ENCODE measurements at places on chromosomes 4 and X.
A peak's percentile ranks its signal among the peaks of the same experiment; 100 is the strongest.

DNA sequence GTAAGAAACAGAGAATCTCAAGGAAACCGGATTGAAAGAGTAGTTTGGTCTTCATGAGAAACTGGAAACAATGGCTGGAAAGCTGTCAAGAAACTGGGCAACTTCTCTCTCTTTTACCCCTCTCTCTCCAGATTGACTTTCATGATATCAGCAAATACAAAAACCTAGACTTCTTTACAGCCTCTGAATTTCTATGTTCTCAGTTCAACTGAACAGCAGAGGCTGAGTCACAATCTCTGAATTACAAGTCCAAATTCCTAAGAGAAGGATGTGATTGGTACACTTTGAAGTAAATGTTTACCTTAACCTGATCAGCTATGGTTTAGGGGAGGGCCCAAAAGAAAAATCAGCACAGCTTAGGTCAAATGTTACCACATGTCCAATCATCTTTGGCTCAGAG lies 974.9 kb downstream of the RPA4 start:
- DNase-seq = no peak

GRCh38 chr4:113446019-113446418 lies 315.5 kb downstream of the CAMK2D start:
- peak; percentile 18 for DNase-seq

- DNase-seq = no peak
Observed at GRCh38 chr4:45363931-45364330, 637.6 kb upstream of the GNPDA2 start.

GRCh38 chrX:68396953-68397352 lies 36.3 kb downstream of the OPHN1 start:
- DNase-seq = no peak

- DNase-seq = no peak
Observed at GRCh38 chr4:3871181-3871852, 105.1 kb downstream of the ADRA2C start.

GRCh38 chrX:49878128-49878833 lies 1.0 kb upstream of the USP27X start:
- no peak for DNase-seq

DNA sequence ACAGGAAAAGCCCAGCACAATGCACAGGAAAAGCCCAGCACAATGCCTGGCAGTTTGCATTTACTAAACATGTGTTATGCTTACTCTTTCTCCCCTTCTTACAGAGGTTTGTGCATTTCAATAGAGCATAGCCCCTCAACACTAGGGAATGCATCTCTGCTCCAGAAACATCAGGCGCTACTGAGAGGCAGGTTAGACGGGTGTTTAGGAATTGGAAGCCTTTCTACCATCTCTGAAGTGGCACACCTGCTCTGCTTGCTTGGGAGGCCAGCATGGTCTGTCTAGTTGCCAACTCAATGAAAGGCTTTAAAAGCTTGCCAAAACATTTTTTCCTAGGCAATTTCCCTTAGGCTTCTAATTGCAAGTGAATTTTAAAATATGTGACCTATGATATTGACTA lies 55.7 kb downstream of the GRID2 start:
- DNase-seq = no peak

DNA sequence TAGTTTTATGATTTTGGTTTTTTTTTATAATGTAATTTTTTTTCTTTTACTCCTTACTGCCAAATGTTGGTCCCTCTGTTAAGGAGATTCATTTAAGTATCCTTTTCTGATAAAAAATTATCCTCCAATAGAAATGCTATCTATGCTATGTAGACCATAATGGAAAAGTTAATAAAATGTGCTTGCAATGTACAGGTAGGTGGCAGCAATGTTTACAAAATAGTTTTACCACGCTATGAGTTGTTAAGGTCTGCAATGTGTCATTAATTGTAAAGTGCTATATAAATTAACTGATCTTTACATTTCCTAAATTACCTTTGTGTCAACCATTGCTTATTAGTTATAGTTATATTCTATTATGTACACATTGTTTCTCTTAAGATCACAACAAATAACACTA lies 3.8 kb upstream of the CENPC start:
- DNase-seq = no peak

- no peak for DNase-seq
Observed at GRCh38 chrX:127313635-127314034, 494.1 kb downstream of the PRR32 start.

DNA sequence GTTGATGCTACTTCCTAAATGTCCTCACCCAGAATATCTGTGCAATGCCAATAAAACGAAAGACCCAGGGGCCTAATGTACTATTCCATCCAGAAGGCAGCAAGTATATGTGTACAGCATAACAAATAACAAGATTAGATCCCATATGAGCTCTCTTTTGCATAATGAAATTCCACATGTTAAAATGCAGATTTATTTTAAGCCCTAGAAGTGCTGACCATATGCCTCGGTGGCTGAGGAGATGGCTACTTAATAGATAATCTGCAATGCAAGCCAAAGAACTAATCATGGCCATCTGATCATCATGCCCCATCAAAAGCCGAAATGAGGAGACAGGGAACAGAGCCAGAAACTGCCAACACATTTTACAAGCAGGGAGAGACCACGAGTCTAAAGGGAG lies 293.5 kb downstream of the KCNIP4 start:
- DNase-seq = no peak

DNA sequence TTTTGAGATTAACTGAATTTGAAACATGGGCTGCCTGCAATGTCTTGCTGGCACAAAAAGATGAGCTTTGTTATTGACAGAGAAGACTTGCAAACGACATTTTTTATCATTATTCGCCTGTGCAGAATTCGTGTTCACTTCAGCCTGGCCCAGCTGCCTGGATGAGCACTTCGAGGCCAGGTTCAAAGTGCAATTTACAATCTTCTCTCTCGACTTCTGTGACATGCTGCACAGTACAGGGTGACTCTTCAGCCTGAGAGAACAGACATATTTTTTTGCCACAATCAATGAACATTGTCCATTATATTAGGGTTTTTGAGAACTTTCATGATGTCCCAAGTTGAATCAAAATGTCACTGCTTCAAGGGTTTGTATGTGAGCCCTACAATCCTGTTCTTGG lies 616.5 kb downstream of the SMARCA1 start:
- no peak for DNase-seq

DNA sequence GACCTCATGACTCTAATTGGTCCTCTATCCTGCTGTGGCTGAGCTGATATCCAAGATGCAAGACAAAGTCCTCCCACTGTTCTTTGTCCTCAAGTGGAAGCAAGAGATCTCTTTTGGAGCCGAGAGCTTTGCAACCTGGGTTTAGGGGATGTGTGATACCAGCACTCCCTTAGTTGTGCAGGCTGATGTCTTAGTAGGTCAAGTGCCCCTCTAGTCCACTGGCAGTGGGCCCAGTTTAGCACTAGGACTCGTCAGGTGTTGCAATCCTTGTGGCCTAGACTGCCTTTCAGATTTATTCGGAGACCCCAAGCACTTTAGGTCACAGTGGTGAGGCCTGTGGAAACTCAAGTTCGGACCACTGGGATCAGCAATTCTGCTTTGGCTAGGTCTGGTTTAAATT lies 64.0 kb downstream of the GPRASP3 start:
- DNase-seq = no peak

DNA sequence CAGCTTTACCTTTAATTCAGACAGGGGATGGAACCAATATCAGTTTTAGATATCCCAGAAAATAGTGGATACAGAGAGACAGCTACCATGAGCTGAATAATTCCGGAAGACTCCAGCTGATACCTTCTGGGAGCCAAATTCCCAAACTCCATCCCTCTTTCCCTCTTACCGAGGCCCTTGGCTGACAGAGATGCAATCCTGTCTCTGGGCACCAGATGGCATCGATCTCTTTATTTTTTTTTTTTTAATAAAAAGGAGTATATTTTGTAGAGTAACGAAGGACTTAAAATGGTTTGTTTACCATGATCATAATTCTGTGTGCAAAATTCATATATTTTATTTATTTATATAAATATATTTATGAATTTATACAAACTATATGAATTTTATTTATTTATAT lies 31.0 kb downstream of the RAB40A start:
- no peak for DNase-seq

- no peak for DNase-seq
Observed at GRCh38 chr4:128835498-128836222, 26.2 kb downstream of the JADE1 start.

GRCh38 chr4:37674439-37674838 lies 11.7 kb downstream of the RELL1 start:
- DNase-seq = no peak

- DNase-seq = no peak
Observed at GRCh38 chr4:18051281-18051680, 29.7 kb upstream of the LCORL start.

GRCh38 chr4:13892739-13893105 lies 265.2 kb upstream of the BOD1L1 start:
- no peak for DNase-seq
